ENCODE measurements at places on chromosomes 2 and 18.

DNA sequence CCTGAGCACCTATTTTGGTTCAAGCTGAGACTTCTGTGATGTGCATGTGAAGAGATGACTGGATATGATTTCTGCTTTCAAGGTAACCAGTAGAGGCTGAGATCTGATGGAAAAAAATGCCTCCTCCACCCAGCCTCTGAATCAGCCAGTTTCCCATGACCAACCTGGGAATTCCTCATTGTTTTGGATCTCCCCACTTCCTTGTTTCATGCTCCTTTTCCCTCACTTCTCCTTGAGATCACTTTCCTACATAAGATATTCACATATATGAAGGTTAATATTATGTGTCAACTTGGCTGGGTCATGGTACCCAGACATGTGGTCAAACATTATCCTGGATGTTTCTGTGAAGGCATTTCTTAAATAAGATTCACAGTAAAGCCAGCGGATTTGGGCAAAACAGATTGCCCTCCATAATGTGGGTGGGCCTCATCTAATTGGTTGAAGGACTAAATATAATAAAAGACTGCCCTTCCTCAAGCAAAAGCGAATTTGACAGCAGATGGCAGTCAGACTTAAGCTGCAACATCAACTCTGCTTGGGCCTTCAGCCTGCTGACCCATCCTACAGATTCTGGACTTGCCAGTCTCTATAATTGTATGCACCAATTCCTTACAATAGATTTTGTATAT is 379.4 kb downstream of the TNS1 start:
- no peak for DNase-seq

- no peak for DNase-seq
These were observed 48.3 kb downstream of the SLC66A2 start for GRCh38 chr18:79903071-79903635.

- DNase-seq = no peak
These were observed 46.1 kb downstream of the YES1 start for GRCh38 chr18:765764-766549.

GRCh38 chr2:23615216-23616020 is 230.4 kb downstream of the KLHL29 start:
- DNase-seq = no peak

DNA sequence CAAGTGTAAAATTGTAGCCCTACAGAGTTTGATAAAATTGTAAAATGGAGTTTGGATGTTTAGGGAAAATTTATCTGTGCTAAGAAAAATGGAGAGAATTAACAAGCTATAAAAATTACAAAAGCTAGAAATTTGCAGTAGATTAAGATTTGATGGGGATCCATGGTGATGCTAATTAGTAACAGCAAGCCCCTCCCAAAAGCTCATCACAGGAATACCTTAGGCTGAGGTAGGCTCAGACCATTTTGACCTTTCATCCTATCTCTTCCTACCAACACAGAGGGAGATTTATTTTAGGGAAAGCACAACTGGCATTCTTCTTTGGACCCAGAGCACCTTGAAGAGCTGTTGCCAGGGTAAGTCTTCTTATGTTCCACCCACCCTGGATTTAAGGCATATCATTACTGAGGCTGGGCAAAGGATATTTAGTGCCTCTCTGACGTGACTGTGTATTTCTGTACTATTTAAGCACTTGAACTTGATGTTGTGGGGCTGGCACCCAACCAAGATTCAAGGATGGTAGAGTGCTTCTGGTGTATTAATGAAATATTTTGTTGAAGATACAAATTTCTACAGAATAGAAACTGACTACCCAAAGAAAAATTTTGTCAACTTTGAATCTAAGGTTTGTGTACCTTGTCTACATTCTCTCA is 70.8 kb upstream of the SLC39A10 start:
- DNase-seq = no peak

GRCh38 chr2:235619544-235619943 is 125.7 kb downstream of the AGAP1 start:
- no peak for DNase-seq

GRCh38 chr18:10516078-10516477 is 9.7 kb upstream of the NAPG start:
- no peak for DNase-seq

DNA sequence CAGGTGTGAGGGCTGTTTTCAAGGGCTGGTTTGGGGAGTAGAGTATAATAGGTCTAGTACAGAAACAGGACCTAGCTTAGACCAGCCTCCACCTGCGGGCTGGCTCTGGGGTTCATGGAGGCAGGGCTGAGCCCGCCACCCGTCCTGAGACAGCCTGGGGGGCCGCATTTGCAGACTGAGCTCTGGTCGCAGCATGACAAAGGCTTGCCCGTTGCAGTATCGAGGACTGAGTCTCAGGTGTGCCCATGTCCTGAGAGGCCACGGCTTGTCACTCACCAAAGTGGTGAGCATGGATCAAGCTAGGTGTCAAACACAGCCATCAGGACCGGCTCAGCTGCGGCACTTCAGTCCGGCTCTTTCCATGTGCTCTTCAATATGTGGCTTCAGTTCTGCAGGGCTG is 144.7 kb downstream of the KLHL29 start:
- DNase-seq = no peak

GRCh38 chr2:186977433-186978045 is 128.6 kb upstream of the ZSWIM2 start:
- no peak for DNase-seq

- DNase-seq = no peak
These were observed 5.3 kb downstream of the NEU4 start for GRCh38 chr2:241814393-241814642.

- no peak for DNase-seq
These were observed 95.2 kb upstream of the BOD1L2 start for GRCh38 chr18:57051657-57052044.

- no peak for DNase-seq
These were observed 284.7 kb downstream of the CMPK2 start for GRCh38 chr2:6580982-6581381.

DNA sequence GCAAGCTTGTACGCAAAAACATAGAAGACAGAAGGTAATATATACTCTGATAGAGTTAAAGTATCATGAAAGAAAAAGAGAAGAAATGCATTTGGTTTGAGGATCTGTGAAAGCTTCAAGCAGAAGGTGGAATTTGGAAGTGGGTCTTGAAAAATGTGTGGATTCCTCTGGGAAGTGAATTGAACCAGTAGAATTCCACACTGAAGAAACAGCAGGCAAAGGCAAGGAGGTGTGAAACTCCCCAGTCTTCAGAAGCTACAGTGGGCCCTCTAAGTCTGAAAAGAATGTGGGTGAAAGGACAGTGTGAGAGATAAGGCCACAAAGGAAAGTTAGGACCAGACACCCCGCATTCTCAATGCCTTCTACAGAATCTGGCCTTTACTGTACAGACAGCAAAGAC is 25.6 kb downstream of the COBLL1 start:
- no peak for DNase-seq

GRCh38 chr2:168114040-168114439 is 133.4 kb downstream of the STK39 start:
- no peak for DNase-seq

GRCh38 chr2:101676674-101677073 is 20.8 kb upstream of the MAP4K4 start:
- DNase-seq = no peak

DNA sequence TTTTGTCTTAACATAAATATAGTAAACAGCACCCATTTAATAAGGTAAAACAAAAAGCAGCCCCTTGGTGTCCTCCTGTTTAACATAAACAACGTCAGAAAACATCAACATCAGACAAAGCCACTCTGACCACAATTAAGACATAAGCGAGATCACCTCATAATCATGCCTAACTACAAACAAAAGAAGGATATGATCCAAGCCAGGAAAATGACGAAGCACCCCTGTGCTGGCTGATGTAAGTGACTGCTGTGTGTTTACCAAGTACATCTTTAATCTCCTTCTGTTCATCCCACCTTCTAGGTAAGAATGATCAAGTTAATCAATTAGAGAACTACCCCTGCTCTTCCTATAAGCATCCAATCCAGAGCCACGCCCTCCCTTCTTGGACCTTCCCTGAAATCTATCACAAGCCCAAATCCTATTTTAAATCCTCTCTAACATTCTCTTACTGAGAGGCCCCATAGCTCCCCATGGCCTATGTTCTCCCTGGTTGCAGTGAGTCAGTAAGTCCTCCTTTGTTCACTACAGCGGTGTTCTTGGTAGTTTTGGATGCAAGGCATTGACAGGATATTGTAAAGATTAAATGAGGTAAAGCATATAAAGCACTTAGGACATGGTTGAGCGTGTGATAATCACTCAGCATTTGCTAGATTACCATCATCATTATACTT is 424.2 kb downstream of the TSN start:
- DNase-seq = no peak

- no peak for DNase-seq
These were observed 256.9 kb downstream of the DCC start for GRCh38 chr18:52596748-52597435.

- DNase-seq = no peak
These were observed 249.9 kb downstream of the PARD3B start for GRCh38 chr2:204795156-204795555.

- DNase-seq = no peak
These were observed 99.0 kb upstream of the RNF152 start for GRCh38 chr18:61991836-61992235.

GRCh38 chr2:113124181-113124961 is 3.0 kb upstream of the IL1RN start:
- DNase-seq = no peak

GRCh38 chr2:128196026-128196425 is 105.0 kb downstream of the UGGT1 start:
- DNase-seq = no peak

DNA sequence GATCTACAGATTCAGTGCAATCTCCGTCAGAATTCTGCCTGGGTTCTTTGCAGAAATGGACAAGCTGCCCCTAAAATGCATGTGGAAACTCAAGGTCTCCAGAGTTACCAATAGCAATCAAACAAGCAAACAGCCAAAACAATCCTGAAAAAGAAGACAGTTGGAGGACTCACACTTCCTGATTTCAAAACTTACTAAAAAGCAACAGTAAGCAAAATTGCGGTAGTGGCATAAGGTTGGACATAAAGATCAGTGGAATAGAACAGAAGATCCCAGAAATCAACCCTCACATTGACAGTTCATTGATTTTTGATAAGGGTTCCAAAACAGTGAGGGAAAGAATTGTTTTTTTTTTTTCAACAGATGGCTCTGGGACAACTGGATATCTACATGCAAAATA is 59.7 kb downstream of the NPPC start:
- no peak for DNase-seq

DNA sequence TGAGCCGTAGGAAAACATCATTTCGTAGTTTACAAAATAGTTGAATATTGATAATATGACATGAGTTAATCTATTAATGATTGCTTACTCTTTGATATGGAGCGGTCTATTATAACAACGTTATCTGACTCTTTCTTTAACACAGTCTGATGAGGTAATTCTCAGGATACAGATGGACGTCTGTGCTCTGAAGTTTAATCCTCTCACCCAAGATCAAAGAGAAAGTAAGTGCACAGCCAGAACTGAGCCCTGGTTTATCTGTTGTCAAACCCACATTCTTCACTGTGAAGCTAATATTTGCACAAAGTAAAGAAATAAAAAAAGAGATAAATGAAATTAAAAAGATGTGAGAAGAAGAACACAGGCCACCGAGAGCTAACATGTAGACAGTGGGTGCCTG is 190.9 kb upstream of the COPS8 start:
- DNase-seq = no peak

DNA sequence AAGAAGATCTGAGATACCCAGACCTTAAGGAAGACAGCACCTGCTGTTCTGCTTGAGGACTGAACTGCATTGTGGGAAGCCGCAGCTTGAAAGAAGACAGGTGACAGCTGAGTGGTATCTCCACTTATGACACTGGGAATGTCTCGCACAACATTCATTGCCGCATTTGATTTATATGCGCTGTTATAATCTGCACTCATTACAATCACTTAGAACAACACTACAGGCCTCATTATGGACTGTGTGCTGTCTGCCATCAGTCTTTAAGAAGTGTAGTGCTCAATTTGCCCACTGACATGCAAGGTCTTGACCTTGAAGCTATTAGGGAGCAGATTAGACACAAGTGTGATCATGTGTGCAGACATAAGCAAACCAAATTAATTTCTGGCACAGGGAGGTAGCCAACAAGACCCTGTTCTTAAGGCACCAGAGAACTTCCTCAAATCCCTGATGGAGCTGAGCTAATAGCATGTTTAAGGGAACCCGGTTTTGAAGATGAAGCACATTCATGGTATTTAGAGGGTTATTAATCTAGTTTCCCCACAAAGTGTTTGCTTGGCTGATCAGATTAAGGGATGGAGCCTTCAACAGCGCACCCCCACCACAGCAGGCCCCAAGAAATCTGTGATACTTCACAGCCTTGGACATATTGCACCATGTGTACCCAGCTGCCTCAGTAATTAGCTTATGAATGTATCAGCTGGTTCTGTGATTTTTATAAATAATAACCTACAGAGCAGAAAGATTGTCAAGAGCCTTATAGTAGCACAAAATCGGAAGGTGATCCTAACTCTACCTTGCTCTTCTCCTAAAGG is 146.8 kb downstream of the SATB2 start:
- no peak for DNase-seq

DNA sequence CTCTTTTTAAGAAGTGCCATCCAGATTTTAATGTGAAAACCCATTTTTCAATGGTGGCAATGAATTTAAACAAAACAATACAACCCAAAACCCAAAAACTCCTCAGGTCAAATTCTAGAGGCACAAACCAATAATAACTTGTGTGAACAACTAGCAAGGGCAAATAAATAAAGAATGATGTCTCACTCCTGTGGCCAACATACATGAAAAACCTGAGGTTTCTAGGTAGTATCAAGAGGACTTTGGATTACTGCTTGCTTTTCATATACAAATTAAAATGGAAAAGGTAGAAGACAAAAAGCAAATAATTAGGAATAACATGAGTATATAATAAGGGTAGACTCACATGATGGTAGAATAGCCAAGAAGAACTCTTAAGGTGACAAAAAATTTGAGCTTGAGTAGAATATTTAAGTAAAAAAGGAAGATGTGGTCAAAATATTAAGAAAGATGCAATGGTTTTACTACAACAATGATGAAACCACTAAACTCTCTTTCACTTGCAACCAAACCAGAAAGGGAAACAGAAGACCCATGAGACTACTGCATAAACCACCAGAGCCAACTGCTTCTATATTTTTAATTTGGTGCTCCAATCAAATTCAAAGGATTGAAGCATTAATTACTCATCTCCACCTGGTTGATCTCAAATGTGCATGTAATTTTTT is 53.5 kb downstream of the DARS1 start:
- no peak for DNase-seq

- no peak for DNase-seq
These were observed 10.8 kb upstream of the IL18RAP start for GRCh38 chr2:102412199-102412598.

Data from stimulated activated CD4-positive, alpha-beta T cell treated with anti-CD3 and anti-CD28 coated beads, TNF-alpha, amount 100 ng/mL, for 24 hours (primary cell).